ENCODE measurements at places on chromosomes 4 and X.

DNA sequence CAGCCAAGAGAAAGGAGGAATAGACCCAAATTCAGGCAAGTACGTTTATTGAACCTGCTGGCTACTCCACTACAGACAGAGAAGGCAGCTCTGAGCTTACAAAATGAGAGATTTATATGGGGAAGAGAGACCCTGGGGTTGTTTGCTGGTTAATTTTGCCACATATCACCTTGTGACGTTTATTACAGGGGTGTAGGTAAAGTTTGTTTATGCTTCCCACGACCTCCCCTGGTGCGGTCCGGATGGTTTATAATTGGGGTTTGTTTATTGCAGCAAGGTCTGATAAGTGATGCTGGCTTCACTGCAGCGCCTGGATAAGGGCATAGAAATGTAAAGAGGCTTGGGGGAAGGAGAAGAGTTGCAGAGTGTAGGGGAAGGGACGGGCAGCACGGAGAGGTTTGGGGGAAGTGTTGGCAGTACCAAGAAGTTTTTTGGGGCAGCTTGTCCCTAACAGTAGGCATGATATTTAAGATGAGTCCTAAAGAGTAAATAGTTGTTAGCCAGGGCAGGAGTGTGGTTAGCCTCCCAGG is 12.6 kb downstream of the BEX1 start:
- no peak for DNase-seq

GRCh38 chrX:18041656-18042055 is 179.0 kb downstream of the BEND2 start:
- DNase-seq = no peak

DNA sequence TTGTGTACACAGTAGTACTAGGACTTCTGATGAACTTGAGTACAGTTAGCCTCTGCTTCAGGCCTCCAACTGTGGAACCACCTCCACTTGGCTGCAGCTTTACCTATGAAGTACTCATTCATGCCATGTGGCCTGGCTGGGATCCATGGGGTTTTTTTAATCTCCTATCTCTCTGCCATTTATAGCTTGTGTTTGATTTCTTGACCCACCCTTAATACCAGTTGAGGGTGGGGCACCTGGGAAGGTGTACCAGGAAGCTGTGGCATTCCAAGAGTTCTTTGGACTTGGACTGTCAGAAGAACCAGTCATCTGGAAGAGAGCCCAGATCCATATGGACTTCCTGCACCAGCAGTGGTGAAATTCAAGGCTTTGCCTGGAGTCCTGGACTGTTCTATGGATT is 230.1 kb downstream of the SHROOM3 start:
- no peak for DNase-seq

DNA sequence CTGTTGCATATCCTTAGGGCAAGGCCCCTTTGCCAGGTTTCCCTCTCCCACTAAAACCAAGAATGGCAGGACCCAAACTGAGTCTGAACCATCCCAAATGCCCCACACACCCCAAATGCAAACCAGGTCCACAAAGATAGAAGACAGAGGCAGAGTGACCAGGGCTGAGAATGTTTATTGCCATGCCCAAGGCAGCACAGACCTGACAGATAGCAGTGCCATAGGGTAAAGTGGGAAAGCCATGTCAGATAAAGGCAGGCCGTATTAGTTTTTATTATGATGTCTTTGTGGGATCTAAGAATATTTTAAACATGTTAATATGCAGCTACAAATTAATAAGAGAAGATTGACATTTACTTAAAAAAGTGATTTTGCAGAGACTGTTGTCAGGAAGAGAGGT is 29.6 kb upstream of the MND1 start:
- DNase-seq = no peak

DNA sequence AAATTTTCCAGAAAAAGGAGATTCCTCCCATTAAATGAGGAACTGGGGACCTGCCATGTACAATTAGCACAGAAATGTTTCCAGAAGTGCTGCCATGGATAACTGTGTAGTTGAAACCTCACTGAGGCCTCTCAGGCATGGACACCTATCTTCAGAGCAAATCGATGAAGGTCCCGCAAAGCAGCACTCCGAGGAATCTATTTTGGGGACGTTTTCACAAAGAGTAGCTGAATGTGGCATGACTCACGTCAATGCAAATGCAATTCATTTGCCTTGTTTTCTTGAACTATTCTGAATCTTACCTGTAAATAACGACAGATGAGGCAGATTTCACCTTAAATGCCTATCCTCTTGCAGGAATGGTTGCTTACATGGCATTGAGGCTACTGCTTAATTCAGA is 87.1 kb upstream of the STS start:
- no peak for DNase-seq

All from cortex of kidney (tissue), 1 donor.